ENCODE measurements at places on chromosomes 11 and 22. TPM values are rescaled to one million over a fixed set of nuclear protein-coding genes. Genes with fewer than 3 reads are reported as not detected.
A peak's percentile ranks its signal among the peaks of the same experiment; 100 is the strongest.

OR4D10 gene
- total RNA-seq = not detected

OR51I1 gene
- total RNA-seq = not detected

UCP3 gene
- total RNA-seq = 0.11 TPM

CEP126 gene
- 2.0 TPM for total RNA-seq

CEND1 gene
- 2.8 TPM for total RNA-seq

JAML gene
- total RNA-seq = not detected

MRPL48 gene
- 35.0 TPM for total RNA-seq

MYRF gene
- total RNA-seq = not detected

UPB1 gene
- not detected for total RNA-seq

NPTXR gene
- total RNA-seq = 2.7 TPM

SAA1 gene
- not detected for total RNA-seq

PHOX2A gene
- not detected for total RNA-seq

CENATAC gene
- 19.3 TPM for total RNA-seq

- DNase-seq = no peak
Measured at GRCh38 chr11:12215181-12215593, 104.8 kb downstream of the MICAL2 start.

GRCh38 chr22:32590556-32590955 lies 115.9 kb downstream of the FBXO7 start:
- DNase-seq = peak; percentile 80

DNA sequence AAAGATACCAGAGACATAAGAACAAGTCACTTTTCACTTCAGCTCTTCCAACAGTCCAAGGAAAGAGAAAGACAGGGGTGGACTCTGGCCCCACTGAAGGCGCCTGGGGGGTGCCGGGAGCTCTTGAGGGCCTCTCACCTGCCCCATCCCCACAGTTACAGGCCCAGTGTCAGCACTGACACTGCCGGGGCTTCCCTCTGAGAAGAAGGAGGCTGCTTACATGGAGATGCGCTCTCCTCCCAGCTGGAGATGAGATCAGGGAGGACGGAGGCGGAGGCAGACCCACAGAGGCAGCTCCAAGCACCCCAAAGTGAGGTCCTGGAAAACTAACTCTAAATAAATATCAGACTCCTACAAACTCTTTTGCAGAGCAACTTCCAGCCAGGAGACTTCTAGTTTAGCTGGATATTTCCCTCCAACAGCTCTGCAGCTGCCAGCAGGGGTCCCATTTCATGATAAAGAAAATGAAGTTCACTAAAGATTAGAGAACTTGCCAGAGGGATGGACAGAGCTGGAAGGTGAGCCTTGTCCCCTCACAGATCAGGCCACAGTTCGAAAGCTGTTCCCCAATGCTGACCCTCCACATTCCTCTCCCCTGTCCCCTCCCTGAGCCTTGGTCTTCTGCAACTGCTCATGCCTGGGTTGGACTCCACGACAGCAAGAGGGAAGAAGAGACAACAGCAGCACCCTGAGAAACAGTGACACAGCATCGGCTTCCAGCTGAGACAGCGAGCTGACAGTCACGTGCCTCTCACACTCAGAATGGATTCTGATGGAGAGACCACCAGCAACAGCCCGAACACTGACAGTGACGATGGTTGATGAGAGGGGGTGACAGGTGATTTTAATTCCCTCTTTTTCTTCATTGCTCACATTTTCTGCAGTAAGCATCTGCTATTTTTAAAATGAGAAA lies 5.8 kb downstream of the CARS1 start:
- no peak for DNase-seq

DNA sequence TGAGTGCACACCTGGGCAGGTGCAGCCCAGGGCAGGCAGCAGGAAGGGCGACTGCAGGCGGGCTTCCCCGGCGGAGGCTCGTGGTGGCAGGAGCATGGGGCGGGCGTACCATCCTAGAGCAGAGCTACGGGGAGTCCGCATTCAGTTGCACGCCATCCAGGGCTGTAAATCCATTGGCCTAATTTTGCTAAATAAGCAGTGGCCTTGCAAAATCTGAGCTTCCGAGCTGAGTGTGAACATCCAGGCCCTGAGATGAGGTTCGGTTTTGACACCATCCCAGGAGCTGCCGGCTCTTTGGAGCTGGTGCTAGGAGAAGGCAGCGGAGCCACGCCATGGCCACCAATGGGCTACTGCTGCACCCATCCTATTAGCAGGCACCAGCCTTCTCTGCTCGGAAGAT lies 664.8 kb downstream of the BRD1 start:
- no peak for DNase-seq

DNA sequence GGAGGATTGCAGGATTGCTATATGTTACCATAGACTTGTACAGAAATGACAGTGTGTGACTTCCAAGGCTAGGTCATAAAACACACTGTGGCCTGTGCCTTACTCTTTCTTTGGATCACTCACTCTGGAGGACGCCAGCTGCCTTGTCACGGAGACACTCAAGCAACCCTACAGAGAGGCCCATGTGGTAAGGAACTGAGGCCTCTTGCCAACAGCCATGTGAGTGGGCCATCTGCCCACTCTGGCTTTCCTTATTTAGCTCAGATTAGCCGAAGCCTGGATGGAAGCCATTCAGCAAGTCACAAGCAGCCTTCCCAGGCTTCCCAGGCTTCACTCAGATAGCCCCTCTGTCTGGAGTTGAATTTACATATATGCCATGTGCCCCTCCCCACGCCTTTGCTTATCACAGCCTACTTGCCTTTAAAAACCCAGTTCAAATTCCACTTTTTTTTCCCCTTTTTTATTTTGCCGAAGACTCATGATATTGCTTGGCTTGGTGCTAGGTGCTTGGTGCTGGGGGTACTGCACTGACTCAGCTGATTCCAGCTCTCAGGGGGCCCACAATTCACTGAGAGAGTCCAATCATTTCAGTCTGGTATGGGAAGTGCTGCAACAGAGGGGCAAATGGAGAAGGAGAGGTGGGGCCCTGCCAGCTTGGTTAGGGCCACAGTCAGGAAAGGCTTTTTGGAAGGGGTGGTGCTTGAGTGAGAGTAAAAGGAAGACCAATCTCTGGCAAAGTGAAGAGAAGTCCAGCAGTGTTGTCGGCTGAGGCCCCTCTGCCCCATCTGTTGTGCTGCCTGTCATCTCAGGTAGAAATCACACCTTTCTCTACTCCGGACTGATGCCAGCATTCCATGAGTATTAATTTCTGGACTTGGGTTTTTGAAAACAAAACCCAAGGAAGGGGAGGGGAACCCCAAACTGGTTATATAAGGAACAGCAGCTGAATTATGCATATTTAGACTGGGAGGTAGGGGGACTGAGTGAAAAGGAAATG lies 14.5 kb upstream of the P4HA3 start:
- DNase-seq = peak; percentile 95

- DNase-seq = peak; percentile 45
Measured at GRCh38 chr22:37627121-37627520, 12.3 kb upstream of the SH3BP1 start.

- DNase-seq = no peak
Measured at GRCh38 chr11:128480665-128481064, 106.7 kb downstream of the ETS1 start.

GRCh38 chr22:31926969-31927368 lies 17.4 kb upstream of the YWHAH start:
- no peak for DNase-seq

DNA sequence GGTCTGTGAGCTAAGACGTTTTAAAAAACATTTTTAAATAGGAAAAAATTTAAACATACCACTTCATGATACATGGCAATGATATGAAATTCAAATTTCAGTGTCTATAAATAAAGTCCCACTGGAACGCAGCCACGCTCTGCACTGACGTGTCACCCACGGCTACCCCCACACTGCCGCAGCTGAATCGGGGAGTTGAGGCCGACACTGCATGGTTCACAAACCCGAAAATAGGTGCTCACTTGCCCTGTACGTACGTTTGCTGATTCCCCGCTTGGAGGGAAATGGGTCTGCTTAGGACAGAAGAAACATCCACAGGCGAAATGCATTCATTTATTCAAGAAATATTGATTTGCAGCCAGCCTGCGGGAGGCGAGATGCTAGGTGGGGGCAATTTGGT lies 1342.3 kb downstream of the TBC1D22A start:
- DNase-seq = no peak

DNA sequence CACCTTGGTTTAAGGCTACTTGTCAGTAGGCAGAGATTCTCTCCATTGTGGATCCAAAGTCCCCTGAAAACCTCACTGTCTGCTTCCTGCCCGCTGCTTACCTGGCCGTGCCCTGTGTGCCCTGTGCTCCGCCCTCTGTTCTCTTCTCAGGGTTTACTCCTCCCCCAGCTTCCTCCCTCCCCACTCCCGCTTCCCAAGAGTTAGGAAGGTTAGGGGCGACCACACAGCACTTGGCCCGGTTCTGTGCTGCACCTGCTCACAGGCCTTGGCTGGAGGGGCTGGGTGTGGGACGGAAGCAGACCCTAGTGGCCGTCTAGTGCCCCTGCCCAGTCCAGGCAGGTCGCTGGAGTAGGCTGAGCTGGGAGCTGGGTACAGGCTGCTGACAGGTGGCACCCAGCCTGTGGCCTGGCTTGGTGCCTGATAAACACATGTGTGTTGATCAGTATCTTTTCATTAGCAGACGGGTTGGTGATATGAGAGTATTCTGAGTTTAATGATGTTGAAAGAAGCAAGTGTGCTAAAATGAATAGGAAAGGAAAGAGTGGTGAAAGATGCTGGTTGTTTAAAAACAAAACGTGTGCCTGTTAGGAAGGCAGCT lies 40.5 kb downstream of the GRAMD4 start:
- no peak for DNase-seq

DNA sequence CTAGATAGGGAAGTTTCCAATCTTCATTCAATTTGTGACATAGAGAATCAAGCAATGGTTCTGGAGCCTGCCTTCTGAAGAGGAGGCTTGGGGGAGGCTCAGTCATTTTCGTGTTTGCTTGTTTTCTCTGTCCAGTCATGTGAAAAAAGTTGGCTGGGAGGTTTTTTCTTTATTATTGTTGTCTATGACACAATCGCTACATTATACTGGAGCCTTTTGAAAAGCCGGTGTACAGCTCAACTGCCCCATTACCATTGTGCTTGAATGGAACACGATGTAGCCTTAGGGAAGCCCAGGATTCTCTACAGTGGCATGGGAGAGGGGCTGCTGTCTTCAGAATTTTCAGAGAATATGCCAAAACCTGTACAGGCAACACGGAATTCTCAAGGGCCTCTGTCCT lies 57.9 kb upstream of the NCAM1 start:
- no peak for DNase-seq

- peak; percentile 84 for DNase-seq
Measured at GRCh38 chr11:61369372-61370348, 7.5 kb downstream of the TMEM138 start.

GRCh38 chr11:131859538-131860210 lies 489.3 kb downstream of the NTM start:
- peak; percentile 80 for DNase-seq

GRCh38 chr11:68345776-68346461 lies 33.5 kb downstream of the LRP5 start:
- no peak for DNase-seq

DNA sequence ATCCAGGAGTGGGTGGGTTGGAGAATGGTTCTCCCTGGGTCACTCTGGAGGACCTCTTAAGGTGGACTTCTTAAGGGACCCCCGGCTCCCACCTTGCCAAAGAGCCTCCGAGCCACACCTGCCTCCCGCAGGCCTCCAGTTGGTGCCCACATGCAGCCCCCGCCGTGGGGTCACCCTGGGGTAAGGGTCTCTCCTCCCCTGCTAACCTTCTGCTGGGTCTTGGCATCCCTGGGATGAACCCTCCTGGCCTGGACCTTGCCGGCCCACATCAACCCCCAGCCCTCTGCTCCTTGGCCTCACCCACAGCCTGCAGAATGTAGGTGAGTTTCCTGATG lies 12.5 kb upstream of the MUC6 start:
- DNase-seq = no peak

DNA sequence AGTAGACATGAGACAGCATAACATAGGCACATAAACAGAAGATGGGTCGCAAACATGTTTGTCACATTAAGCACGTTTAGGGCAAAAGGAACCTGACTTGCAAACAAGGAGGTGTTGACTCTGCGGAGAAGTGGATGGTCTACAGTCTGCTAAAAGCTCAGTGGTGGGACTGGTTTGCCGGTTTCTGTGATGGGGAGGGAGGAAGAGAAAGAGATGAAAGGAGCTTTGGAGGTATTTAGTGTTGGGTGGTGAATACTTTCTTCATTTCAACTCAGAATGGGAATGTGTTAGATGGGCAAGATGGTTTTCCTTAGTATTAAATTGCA lies 191.4 kb upstream of the SORL1-AS1 start:
- no peak for DNase-seq

DNA sequence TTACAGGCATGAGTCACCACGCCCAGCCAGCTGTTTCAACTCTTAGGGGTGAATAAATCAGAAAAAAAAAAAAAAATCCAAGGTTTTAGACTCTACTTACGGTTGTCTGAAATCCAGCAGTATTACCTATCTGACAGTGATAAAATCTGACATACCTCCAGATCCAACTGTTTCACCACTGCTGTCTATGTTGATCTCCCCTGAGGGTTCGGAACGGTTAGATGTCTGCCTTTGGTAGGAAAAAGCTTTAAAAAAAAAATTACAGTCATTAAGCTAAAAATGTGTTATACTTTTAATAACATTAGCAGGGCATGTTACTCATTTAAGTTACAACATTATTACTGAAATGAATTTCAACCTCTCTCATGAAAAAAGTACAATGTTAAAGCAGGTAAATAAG lies 21.1 kb downstream of the NCAPD3 start:
- no peak for DNase-seq

DNA sequence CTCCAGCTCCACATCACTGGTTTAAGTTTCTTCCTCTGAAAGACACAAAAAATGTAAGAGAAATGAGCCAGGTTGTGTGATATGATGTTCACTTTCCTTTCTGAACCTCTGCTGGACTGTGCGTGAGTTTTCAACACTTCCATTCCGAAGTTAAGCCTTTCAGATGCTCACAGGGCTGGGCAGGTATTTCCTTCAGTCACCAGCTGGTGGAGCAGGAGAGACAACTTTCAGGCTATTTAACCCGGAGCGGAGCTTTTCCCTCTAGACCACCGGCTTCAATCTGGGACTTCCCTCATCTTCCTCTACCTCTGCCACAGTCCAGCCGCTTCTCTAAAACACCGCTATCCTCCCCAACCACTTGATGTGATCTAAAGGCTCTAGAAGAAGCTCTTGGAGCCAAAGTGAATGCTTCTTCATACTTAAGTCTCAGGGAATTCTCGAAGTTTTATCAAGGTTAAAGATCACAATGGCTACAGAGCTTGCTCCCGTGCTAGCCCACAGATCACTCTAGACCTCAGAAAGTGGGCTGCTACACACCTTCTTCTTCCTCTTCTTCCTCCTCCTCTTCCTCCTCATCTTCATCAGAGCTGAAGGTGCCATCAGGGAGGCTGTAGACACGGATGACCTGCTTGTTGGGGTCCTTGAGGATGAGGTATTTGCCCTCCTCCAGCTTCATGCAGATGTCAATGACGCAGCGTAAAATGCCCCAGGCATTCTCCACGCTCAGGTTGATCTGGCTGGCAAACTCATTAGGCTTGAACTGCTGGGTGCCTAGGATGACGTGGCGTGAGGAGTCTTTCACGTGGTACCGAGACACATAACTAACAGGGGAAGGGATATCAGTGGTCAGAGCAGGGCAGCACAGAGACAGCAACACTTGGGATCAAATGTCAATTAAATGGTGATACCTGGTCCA lies 4.4 kb upstream of the FOXRED2 start:
- DNase-seq = peak; percentile 68

GRCh38 chr11:93773601-93774200 lies 10.4 kb upstream of the MED17 start:
- no peak for DNase-seq
